Stimulated activated CD4-positive, alpha-beta T cell treated with anti-CD3 and anti-CD28 coated beads, Interleukin-4, amount 100 ng/mL, for 1 hour (primary cell): ENCODE measurements at places on chromosomes 1 and 21.

- no peak for DNase-seq
Measured at GRCh38 chr21:16071092-16071491, 341.3 kb downstream of the USP25 start.

DNA sequence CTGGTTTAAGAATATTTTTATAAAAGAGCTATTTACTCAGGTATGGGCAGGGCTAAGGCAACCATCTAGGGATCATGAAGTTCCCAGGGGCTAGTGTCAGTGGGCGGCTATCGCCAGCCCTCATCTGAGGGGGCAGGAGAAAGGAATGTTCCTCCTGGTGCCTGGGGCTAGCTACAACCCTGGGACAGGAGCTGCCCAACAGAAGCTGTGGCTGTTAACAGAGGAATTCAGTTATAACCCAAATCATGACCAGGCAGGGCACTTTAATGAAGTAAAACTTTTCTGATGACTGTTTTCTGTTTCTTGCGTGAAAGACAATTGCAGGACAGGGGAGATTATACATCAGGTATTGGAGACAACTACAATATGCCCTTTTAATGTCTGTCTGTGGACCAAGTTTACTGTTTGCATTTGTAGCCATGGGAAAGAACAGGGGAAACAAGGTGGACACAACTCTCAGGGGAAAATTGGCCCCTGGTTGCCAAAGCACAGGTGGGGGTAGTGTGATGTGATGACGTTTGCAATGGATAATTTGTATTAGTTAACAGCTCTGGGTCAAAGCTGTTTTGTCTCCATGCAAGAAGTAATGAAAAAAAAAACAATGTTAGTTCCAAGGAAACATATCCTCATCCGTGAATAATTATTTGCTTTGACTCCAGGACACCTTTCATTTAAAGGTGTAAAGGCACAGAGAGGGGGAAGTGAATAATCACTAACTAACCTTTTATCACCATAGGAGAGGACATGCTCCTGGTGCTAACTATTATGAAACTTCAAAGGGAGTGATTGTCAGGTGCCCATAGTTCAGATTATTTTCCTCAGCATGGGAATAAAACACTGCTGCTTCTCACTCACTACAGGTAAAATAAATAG lies 105.2 kb downstream of the TSEN15 start:
- no peak for DNase-seq

DNA sequence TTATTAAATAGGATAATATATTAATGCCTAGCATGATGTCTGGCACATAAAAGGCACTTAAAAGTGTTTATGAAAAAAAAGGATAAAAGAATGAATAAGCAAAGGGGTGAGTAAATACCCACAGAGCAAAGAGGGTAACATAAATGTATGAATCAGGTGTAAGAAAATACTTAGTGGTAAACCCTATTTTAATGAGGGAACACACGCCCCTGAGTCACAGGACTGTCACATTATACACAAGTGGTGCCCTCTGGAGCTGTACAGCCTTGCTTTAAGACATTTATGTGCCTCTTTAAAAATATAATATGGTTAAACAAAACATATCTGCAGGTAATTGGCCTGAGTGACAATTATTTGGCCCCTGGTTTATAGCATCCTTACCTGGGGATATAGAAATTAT lies 78.1 kb upstream of the PTBP2 start:
- no peak for DNase-seq

GRCh38 chr21:36640174-36640720 lies 58.7 kb upstream of the SIM2 start:
- no peak for DNase-seq

GRCh38 chr1:183583466-183583865 lies 6.8 kb downstream of the NCF2 start:
- DNase-seq: no peak

DNA sequence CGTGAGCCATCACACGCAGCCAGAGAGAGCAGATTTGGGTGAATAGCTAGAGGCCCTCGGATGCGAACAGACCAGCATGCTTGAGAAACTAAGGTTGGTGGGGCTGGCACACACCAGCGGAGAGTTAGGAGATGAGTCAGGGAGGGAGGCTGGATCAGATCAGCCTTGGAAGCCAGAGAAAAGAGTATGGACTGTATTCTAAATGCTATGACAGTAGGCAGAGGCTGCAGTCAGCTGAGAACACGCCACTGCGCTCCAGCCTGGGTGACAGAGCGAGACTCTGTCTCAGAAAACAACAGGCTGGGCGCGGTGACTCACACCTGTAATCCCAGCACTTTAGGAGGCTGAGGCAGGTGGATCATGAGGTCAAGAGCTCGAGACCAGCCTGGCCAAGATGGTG lies 4.0 kb upstream of the PLEKHM2 start:
- DNase-seq: no peak

DNA sequence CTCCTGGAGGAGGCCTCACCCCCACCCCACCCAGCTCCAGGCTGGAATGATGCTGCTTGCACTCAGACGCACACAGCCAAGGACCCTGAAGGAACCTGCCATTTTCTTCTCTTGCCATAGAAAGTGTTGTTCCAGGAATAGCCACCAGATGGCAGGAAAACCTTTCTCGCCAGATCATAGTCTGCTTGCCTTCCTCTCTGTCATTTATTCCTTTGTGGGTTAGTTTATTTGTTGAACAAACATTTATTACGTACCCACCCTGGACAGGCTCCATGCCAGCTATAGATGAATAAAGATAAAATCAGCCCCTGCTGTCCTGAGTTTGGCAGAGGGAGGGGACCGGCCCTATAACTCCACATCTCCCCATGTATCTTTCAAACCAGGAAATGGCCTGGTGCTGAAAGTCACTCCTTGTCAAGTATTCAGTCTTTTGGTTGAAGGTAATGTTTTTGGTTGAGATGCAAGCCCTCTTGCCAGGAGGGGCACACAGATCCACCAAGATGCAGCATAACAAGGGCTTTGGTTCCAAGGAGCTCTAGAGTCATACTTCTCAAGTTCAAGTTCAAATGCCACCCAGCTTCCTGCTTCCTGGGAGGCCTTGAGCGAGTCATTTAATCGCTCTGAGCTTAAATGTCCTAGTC lies 7.0 kb upstream of the KCNC4 start:
- peak; percentile 41 for DNase-seq

GRCh38 chr1:194774535-194774934 lies 1588.1 kb upstream of the B3GALT2 start:
- DNase-seq: no peak

DNA sequence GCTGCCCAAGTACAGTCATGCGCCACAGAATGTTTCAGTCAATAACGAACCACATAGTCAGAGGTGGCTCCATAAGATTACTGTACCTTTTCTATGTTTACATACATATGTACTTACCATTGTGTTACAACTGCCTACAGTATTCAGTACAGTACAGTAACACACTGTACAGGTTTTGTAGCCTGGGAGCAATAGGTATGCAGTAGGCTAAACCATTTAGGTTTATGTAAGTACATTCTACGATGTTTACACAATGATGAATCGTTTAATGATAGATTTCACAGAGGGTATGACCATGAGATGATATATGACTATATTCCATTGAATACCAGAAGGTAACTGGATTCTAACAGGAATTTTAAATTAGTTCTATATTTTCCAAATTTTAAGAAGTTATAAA lies 10.5 kb downstream of the YY1AP1 start:
- no peak for DNase-seq

DNA sequence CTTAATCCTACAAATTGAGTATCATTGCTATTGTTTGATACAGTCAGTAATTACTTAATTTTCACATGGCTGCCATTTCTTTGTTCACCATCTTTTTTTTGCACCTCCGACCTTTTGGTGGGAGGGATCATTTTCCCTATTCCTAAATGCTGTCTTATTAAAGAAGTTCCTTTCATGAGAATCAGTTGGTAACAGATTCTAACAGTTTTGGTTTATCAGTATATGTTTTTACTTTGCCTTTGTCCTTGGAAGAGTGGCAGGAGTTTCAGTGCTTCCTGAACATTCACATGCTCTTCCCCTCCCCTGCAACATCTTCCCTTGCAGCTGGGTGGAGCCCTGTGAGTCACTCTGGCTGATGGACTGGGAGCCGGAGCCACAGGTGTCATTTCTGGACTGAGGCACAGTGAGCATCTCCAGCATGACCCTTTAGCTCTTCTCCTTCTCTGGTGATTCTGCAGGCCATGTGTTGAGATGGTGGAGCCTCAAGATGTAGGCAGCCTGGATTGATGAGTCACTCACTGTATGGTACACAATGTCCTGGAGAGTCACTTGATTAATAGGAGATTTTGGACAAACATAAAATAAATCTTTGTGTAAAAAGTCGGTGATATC lies 217.7 kb downstream of the URB2 start:
- DNase-seq: no peak

DNA sequence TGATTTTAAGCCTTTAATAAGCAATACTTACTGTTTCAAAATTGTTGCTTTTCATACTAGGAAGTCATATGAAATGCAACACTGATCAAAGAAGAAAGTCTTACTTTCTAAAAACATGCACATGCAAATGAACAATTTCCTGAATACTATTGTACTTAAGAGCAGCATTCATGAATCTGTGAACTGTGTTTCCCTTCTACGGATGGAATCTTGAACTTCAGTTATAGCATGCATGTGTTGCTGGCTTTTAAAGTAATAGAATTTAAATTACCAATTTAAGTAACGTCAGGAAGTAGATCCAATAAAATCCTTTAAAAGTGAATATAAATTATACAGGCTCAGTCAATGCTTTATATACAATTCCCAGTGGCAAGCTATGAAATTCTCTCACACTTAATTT lies 348.9 kb downstream of the KCNT2 start:
- DNase-seq: no peak

GRCh38 chr1:221947731-221948130 lies 205.8 kb upstream of the DUSP10 start:
- DNase-seq: no peak

GRCh38 chr1:54257346-54257620 lies 57.3 kb downstream of the MRPL37 start:
- no peak for DNase-seq

- DNase-seq: no peak
Measured at GRCh38 chr1:19405761-19406487, 79.4 kb downstream of the CAPZB start.

DNA sequence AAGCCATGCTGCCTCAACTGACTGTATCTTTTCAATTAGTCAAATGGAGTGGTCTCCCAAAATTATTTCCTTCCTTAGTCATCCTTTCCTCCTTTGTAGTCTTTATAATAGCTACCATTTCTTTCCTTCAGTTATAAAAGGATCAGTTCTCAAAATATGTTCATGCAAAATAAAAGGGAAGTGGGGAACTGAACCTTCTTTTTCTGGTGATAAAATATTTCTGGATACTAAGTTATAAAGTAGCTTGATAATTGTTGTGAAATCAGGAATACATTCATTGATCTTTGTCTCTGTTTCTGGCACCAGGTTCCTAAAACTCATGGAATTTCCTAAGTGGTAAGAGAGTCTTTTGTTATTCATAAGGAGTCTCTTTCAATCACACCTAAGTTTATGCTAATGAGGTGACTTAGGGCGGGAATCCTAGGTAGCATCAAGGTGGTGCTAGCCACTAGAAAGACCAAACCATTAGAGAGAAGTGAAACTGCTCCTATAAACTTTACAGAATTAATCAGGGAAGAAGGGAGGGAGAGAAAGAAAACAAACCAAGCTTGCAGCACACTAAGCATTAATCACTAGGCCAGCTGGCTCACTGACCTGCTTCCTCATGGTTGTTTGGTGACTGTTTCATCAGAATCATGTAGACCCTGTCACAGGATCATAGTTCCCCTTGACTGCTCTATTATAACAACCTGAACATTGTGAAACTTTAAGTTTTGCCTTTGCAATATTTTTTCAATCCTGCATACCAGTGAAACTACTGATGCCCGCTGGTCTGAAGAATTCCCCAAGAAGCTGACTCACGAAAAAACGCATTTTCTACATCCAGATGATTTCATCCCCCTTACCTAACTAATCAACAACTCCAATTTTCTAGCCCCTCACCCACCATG lies 161.6 kb upstream of the PTBP2 start:
- DNase-seq: no peak

GRCh38 chr1:50417507-50417906 lies 5.7 kb downstream of the DMRTA2 start:
- no peak for DNase-seq

- DNase-seq: no peak
Measured at GRCh38 chr1:182332261-182333060, 59.1 kb downstream of the GLUL start.

DNA sequence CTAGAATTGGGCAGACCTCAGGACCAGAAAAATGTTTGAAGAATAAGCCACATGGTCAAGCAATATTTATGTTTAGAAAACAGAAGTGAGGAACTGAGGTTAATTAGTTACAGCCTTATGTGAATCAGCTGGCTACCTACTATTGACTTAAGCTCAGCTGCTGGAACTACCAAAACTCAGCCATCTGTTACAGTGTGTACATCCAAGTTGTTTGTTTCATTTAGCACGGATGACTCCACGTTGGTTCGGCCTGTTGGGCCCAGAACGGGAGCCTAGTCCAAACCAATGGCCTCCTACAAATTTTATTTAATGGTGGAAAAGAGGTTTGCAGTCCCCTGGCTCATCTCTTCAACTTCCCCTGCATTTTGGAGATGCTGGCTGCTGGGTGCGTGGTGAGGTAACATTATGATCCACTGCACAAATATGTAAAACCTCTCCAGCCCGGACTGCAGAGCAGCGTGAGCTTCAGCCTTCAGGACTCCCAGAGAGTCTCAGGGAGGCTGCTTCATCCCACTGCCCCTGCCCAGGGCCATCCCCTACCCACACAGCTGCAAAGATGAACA lies 143.4 kb downstream of the ZZZ3 start:
- no peak for DNase-seq

DNA sequence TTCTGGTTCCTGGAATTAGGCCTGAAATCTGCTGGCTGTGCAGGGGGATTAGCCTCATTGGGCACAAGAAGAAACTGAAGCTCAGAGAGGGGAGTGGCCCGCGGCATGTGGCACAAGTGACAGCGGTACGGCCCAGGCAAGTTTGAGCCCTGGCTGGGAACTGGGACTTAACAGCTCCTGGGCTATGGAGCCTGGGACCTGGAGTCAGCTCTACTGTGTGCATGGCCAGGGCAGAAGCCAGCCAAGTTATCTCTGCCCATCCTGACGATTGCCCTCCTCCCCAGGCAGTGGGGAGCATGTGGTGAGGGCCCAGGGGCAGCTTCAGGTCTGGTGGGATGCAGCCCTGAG lies 61.3 kb downstream of the ALPL start:
- DNase-seq: no peak

DNA sequence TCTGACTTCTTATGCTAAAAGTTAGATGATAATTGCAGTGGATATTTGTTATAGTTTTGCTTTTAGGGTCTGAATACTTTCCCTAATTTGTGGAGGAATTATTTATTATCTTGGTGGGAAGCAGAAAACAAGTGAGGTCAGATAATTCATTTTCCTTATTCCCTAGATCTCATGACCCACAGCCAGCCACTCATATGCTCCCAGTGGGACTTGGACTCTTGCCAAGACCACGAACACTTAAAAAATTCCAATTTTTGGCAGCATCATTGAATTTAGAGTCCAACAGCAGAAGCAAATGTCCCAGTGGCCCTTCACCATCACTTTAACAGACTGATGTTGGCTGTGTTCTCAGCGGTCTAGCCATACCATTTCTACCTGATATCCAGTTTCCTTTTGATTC lies 204.2 kb downstream of the HMCN1 start:
- no peak for DNase-seq
